ENCODE measurements at places on chromosomes 13 and 19.

- DNase-seq, result no peak
Observed at GRCh38 chr19:13881692-13882418, 4.9 kb downstream of the NANOS3 start.

DNA sequence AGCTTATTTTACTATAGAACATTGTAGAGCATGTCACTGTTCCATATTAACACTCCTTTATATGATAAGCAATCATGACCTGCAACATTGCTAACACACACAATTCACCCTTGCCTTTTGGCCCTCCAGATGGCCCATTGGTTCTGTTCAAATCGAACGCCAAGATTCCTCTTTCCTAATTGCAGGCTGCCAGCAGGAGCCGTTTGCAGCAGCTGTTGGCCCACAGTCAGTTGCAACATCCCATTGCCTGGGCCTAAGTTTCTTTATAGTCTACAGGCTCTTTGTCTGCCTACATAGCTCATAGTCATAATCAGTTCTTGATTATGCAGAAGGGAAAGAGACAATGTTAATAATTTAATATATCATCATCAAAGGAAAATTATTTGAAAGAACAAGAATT lies 37.6 kb downstream of the KCTD12 start:
- DNase-seq, result no peak

- DNase-seq, result no peak
Observed at GRCh38 chr13:68667863-68668262, 1437.7 kb upstream of the PCDH9 start.

GRCh38 chr13:112803422-112803821 lies 113.6 kb downstream of the ATP11A start:
- DNase-seq, result no peak

GRCh38 chr13:48682436-48682835 lies 28.7 kb downstream of the CYSLTR2 start:
- DNase-seq, result no peak

- no peak for DNase-seq
Observed at GRCh38 chr13:31674051-31674450, 65.3 kb upstream of the RXFP2 start.

- no peak for DNase-seq
Observed at GRCh38 chr13:41649659-41650058, 192.3 kb downstream of the RGCC start.

- no peak for DNase-seq
Observed at GRCh38 chr13:110529522-110530311, 31.8 kb downstream of the RAB20 start.

GRCh38 chr13:31859571-31859970 lies 120.2 kb downstream of the RXFP2 start:
- DNase-seq, result no peak
